ENCODE measurements at places on chromosomes 13 and 19.

- DNase-seq: no peak
Observed at GRCh38 chr19:50311723-50312635, 17.2 kb downstream of the KCNC3 start.

- DNase-seq: no peak
Observed at GRCh38 chr19:16726916-16727315, 7.3 kb downstream of the NWD1 start.

- peak; percentile 41 for DNase-seq
Observed at GRCh38 chr13:30394751-30395191, 27.5 kb upstream of the UBE2L5 start.

DNA sequence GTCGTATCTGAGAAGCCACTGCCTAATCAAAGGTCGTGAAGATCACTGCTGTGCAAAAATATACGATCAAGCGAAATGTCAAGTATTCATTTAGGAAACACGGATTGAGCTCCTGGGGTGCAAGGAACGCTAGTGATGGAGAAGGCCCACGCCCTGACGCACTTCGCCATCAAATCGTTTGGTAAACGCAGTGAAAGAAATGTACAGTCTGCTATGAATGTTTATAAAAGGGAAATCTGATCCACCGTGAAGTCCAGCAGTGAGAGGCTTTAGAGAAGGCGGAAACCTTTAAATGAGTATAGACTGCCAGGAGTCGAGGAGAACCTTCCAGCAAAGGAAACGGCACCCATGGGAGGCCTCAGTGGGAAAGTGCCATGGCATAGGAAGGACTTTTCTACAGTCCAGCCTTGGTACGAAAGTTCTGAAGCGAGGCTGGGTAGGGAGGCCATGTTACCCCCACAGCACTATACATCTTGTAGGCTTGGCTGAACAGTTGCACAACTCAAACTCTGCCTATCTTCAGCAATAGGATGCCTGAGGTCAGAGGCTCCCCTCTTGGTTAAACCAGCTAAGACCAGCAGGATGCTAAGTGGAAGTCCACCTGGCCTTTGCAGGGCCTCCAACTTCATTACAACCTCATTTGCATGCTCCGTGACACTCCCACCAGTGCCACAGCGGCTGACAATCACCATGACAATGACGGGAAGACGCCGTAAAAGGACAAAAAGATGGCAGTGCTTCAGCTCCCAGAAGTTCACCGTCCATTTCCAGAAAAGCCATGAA is 20.4 kb downstream of the PCID2 start:
- DNase-seq: no peak

DNA sequence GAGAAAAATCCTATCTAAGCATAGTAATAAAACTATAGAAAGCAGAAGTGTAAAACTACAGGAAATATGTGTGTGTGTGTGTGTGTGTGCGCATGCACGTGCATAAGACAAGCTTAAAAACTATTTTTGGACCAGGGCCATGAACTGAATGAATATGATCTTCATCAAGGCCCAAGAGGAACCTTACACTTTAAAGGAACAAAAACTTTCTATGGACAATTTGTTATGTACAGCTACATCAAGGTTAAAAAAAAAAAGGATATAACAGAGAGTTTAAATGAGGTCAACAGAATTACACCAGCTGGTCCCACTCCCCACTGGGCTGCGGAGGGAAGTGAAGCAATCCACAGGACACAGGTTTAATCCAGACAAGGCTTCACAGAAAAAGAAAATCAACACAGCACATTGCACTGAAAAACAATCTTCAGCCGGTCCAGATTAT is 151.1 kb downstream of the LHFPL6 start:
- DNase-seq: no peak

- DNase-seq: no peak
Observed at GRCh38 chr13:113664751-113665596, 2.0 kb upstream of the GRK1 start.

GRCh38 chr13:57030671-57031070 is 110.0 kb upstream of the PRR20A start:
- no peak for DNase-seq

- no peak for DNase-seq
Observed at GRCh38 chr13:66489172-66489571, 741.0 kb downstream of the PCDH9 start.

- no peak for DNase-seq
Observed at GRCh38 chr13:24194447-24194846, 33.9 kb downstream of the SPATA13 start.

DNA sequence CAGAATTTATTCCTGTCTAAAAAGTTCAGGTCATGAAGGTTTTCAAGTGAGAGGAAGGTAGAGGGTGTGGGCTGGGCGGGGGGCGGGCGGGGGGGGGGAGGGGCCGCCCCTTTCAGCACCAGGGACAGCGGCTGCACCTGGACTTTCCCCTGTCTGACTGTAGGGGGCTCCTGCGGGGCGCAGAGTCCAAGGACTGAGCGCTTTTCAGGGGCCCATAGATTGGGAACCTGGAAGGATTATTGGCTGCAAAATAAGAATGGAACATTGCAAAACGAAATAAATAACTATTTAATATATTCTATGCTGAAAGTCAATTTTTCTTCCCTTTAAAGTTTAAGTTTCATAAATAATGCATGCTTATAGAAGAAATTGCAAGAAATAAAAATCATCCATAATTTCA is 8.9 kb upstream of the CYP4F3 start:
- no peak for DNase-seq

- DNase-seq: no peak
Observed at GRCh38 chr19:16649734-16650133, 10.2 kb downstream of the SMIM7 start.

DNA sequence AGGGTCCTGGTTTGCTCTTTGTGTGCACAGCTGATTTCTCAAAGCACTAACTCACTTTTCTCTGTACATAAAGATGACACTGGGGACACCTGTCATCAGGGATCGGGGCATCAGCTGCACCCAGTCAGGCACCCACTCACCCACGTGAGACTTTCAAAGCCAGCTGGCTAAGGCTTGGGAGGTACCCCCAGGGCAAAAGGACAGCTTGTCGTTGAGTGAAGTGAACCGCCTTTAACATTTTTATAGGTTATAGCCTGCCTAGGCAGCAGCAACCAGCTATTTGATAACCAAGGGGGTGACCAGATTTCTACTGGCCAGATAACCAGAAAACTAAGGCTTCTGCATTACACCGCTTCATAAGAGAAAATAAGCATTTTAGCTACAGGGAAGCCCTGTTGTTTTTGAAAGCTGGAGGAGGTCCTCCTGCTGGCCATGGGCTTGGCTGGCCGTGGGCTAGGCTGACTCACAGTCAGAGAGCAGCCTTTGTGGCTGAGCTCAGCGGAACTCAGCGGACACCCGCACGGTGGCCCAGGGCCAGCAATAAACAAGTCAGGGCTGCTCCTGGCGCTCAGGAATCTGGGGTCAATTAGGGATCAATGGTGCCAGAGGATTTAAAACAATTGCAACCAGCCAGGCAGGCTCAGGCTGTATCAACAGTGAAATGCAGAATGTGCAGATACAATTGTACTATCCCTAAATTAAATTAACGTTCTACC is 57.1 kb downstream of the ALOX5AP start:
- DNase-seq: peak; percentile 65

GRCh38 chr13:95380468-95381211 is 79.4 kb upstream of the ABCC4 start:
- DNase-seq: peak; percentile 83

- DNase-seq: no peak
Observed at GRCh38 chr13:51096131-51096530, 14.9 kb downstream of the C13orf42 start.

GRCh38 chr19:38361633-38362075 is 12.7 kb upstream of the PSMD8 start:
- DNase-seq: peak; percentile 21

- DNase-seq: no peak
Observed at GRCh38 chr13:49023431-49023830, 47.7 kb downstream of the FNDC3A start.

GRCh38 chr19:16019691-16020448 is 56.4 kb upstream of the TPM4 start:
- no peak for DNase-seq

Data from midbrain (tissue), 1 donor.